ENCODE measurements at places on chromosomes 12 and 14.
A peak's percentile ranks its signal among the peaks of the same experiment; 100 is the strongest.

DNA sequence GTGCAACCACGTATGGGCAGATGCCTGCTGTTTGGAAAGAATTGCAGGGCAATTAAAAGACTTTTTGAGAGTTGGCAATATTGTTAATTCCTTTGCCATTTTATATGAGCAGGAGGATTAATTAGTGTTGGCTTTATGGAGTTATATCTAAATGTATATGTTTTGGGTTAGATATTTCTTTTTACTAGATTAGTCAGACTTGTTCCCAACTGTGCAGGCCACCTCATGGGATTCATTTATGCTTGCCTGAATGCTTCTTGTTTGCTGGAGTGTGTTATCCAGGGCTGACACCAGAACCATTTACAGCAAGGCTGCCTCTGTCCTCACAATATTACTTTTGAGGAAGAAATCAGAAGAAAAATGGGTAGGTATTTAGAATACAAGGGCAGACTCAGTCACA is 192.5 kb downstream of the KTN1 start:
- DNase-seq = no peak

- DNase-seq = no peak
These were observed 7.9 kb downstream of the CEP128 start for GRCh38 chr14:80933686-80934085.

DNA sequence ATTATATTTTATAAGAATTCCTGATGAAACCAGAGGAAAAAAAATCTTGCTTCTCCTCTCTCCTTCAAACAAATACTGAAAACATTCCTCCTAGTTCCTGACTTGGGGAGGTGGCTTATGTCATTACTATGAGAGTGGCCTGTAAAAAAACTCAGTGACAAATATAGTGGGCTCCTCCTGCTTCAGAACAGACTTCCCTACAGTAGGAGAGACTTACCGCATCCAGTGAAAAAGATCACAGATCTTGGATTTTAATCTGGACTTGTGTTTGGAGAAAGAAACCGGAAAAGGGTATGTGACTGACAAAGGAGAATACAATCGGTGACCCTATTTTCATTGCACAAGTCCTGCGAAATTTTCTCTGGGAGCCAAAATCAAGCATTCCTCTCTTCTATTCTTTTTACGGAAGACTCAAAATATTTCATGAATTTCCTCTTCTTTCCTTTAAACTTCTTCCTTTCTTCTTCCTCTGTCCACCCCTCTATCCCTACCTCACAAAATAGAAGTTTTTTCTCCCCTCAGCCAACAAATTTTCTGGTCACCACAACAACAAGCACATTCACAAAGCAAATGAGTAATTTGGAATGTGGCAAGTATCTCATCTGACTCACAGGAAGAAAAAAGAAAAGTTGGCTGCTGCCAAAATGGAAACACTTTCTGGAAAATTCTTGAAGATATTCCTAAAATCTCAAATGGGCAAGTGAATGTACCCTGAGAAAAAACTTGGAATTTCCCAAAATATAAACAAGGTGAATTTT is 185.1 kb upstream of the CDKN3 start:
- no peak for DNase-seq

GRCh38 chr12:58919231-58920101 is 838 bp downstream of the LRIG3 start:
- peak; percentile 71 for DNase-seq

DNA sequence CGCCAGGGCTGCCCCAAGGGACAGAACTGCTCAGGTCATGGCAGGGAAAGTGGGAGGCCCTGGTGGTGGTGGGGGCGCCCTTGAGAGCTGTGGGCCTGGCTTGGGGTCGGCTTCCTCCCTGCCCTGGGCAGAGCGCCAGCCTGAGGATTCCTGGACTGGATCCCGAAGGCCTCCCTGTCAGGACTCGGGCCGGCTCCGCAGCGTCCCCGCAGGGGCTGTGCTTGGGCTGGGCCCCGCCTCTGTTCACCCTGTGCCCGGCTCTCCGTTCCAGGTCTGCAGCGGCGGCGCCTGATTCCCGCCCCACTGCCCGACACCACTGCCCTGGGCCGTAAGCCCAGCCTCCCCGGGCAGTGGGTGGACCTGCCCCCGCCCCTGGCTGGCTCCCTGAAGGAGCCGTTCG is 39.9 kb downstream of the KIF26A start:
- peak; percentile 16 for DNase-seq

DNA sequence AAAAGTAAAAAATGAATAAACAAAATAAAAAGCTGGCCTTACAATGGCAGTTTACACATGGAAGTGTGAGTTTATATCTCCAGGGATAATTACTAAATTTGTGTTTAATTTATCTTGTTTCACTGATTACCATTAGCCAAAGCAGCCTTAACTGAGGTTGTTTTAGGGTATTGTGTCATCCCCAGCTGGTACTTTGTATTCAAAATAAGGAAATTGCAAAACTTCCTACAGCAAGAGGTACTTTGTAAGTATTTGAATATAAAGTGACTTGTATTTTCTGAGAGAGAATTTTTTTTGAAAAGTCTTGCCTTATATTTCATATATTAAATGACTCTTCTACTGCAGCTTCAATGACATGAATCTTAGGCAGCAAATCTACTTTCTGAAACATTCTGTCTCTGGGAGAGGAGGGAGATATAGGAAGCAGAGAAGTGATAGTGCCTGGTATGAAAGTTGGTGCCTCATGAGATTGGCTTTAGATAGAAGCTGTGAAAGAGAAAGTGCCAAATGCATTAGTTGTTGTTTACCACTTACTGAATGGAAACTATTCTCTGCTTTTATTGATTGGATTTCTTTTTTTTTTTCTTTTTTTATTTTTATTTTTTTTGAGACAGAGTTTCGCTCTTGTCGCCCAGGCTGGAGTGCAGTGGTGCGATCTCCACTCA is 6.7 kb downstream of the FNTB start:
- no peak for DNase-seq

- no peak for DNase-seq
These were observed 111.0 kb downstream of the SLC8A3 start for GRCh38 chr14:70077720-70078119.

GRCh38 chr14:93984070-93984469 is 7.7 kb upstream of the ASB2 start:
- DNase-seq = no peak

GRCh38 chr14:65101631-65102440 is 481 bp downstream of the MAX start:
- no peak for DNase-seq

GRCh38 chr12:66199141-66199540 is 10.1 kb downstream of the IRAK3 start:
- DNase-seq = no peak

DNA sequence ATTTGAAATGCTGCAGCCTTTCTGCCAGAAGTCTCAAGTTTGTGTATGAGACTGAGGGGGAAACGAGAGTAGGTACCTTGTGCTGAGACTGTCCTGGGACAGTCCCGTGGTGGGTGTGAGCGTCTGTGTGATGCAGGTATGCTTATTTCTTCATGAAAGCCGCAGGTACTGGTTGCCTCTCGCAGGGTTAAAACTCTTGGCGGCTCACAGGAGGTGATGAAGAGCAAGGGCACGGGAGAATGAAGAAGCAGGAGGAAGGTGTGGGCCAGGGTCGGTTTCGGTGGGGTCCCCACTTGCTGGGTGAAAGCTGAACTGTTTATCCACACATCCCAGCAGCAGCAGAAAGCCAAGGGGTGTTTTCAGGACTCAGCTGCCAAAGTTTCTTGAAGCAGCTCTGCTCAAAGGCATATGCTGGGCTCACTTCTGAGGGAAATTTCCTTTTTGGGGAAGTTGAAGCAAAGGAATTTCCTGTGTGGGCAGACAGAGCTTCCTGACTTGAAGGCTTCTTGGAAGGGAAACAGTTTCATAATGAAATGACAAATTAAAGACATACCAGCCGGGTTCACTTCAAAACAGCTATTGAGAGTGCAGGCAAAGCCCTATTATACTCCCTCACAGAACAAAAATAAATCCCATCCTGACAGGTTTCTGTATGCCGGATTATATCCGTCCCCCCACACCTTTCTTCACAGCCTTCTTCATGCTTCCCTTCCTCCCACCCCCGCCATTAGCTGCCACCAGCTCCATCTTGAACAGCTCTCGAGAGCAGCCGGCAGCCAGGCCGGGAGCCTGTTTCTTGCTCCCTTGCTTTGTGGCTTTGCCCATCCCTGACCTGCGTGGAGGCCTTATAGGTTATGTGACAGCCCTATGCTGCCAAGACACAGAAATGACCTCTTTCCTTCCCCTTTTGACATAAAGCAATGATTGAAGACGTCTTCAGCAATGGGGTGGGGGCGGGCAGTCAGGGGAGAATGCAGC is 116.6 kb downstream of the ETV6 start:
- peak; percentile 52 for DNase-seq

GRCh38 chr14:66117600-66117999 is 368.6 kb upstream of the CCDC196 start:
- no peak for DNase-seq

DNA sequence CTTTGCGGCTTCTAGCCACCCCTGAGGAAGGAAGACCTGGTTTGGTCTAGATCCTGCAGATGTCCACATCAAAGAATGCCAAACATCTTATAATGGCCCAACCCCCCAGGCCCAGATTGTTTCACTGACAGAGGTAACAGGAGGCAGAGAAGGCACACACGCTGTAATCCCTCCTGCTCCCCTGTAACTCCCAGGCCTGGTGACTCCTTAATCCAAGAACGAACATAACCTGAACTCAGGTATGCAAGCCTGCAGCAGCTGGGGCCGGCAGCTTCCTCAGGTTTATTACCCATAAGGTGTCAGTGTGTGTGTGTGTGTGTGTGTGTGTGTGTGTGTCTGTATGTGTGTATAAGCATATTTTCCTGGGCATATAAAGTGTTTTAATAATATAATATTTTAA is 52.7 kb downstream of the ERH start:
- no peak for DNase-seq

- no peak for DNase-seq
These were observed 4.2 kb upstream of the AMN1 start for GRCh38 chr12:31732926-31733548.

GRCh38 chr14:73723406-73723796 is 9.2 kb upstream of the PNMA1 start:
- no peak for DNase-seq

GRCh38 chr14:44847526-44848309 is 114.0 kb downstream of the KLHL28 start:
- no peak for DNase-seq

GRCh38 chr12:123410041-123410412 is 26.1 kb downstream of the KMT5A start:
- DNase-seq = no peak

- no peak for DNase-seq
These were observed 443.2 kb upstream of the TMEM132C start for GRCh38 chr12:127823801-127824200.

GRCh38 chr14:91963465-91963864 is 16.0 kb upstream of the FBLN5 start:
- no peak for DNase-seq

DNA sequence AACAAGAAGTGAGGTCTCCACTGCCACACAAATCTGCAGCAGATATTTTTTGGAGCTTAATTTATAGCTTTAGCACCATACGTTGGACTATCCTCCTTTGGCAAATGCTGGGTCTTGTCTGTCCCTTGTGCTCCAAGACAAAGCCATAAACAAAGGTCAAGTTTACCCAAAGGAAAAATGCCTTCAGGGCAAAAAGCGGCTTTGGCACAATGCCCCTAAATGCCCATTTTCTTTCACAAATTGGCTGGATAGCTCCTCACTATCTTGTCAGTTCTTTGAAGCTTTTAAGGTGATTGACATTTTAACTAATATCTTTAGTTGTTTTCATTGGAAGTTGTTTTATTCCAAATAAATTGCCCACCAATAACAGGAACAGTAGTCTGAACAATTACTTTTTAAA is 59.6 kb downstream of the EML5 start:
- no peak for DNase-seq

DNA sequence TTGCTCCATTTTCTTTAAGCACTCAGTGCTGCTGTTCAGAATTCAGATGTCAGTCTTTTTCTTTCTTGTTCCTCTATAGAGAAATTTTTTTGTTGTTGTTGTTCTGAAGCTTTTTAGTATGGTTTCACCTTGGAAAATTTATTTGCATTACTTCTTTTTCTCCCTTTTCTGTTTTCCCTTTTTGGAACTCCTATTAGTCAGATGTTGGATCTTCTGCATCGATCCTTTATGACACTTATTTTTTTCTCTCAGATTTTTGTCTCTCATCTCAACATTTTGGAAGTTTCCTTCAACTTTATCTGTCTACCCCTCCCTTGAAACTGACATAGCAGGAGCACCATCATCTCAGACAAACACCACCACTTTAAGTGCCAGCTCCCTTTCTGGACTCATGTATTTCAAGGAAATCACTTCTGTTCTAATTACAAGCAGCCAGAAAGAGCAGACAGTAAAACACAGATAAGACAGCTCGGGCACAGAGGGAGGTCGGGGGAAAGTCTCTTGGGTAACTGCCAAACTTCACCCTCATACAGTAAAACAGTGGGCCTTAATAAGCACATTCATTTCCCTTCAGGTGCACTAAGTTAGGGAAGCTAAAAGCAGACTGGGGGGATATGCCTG is 222.7 kb upstream of the PLXNC1 start:
- DNase-seq = no peak

DNA sequence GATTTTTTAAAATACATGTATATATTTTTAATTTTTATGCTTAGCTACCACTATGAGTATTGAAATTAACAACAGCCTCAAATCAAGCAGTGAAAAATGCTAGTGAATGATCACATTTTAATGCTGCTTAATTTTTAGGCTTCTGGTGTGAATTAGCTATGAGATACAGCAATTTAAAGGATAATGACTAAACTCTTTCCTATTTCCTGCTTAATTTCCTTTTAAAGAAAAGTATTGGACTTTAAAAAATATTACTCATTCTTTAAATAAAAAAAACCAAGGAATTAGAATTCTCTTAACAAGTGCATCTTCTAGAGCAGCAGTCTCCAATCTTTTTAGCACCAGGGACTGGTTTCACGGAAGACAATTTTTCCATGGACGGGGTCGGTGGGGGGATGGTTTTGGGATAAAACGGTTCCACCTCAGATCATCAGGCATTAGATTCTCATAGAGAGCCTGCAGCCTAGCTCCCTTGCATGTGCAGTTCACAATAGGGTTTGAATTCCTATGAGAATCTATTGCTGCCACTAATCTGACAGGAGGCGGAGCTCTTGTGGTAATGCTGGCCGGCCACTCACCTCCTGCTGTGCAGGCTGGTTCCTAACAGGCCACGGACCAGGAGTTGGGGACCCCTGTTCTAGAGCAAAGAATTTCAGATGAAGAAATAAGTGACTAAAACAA is 18.6 kb upstream of the NTN4 start:
- no peak for DNase-seq

DNA sequence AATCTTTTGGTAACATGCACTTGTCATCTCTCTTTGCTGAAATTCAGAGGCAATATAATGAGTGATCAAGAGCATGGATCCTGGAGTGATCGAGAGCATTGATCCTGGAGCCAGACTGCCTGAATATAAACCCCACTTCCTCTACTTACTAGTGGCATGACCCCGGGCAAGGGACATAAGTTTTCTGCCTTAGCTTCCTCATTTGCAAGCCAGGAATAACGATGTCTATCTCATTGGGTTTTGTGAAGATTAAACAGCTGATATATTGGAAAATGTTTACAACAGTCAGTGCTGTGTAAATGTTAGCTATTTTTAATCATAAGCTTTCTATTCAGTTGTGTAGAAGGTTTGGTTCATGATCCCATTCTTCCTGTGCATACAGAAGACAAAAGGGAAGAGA is 2.4 kb upstream of the CSRNP2 start:
- no peak for DNase-seq

GRCh38 chr12:12200363-12200762 is 66.5 kb downstream of the LRP6 start:
- no peak for DNase-seq

GRCh38 chr12:87815771-87816585 is 213.2 kb downstream of the C12orf50 start:
- peak; percentile 37 for DNase-seq

- no peak for DNase-seq
These were observed 27.6 kb downstream of the TSPAN11 start for GRCh38 chr12:30953951-30954751.

- DNase-seq = no peak
These were observed 31.2 kb upstream of the OAS1 start for GRCh38 chr12:112875608-112876007.

All from spinal cord (tissue), 10 donors.